ENCODE measurements at places on chromosomes 7 and 10. TPM values are rescaled to one million over a fixed set of nuclear protein-coding genes. Genes with fewer than 3 reads are reported as not detected.

The CALHM1 gene
- total RNA-seq: not detected

The GPR141 gene
- not detected for total RNA-seq

The GNAT3 gene
- total RNA-seq: not detected

The FGL2 gene
- total RNA-seq: 39.3 TPM

The GIMAP1 gene
- total RNA-seq: not detected

The SLC26A3 gene
- total RNA-seq: not detected

The HOXA7 gene
- not detected for total RNA-seq

The CRHR2 gene
- not detected for total RNA-seq

The CAV1 gene
- total RNA-seq: 598 TPM

The EBF3 gene
- 14.7 TPM for total RNA-seq

The KCNH2 gene
- total RNA-seq: not detected

The ZSCAN25 gene
- total RNA-seq: 8.1 TPM

The MACC1 gene
- total RNA-seq: 0.18 TPM

The HECW1 gene
- 3.6 TPM for total RNA-seq

The LIPK gene
- not detected for total RNA-seq

The ADCYAP1R1 gene
- not detected for total RNA-seq

The GJD4 gene
- not detected for total RNA-seq

The ZCWPW1 gene
- 2.4 TPM for total RNA-seq

The CCDC71L gene
- 40.6 TPM for total RNA-seq

The SPAG6 gene
- total RNA-seq: not detected

The BMPR1A gene
- 74.7 TPM for total RNA-seq

The AGBL3 gene
- 0.41 TPM for total RNA-seq

The IDI2 gene
- total RNA-seq: not detected

The GDF10 gene
- 11.1 TPM for total RNA-seq

The MSMB gene
- total RNA-seq: not detected

The NPSR1 gene
- total RNA-seq: not detected

The CASP7 gene
- total RNA-seq: 19.8 TPM

The ANK3 gene
- total RNA-seq: 658 TPM

The RINT1 gene
- 18.1 TPM for total RNA-seq

The PON1 gene
- total RNA-seq: not detected

The FGF8 gene
- total RNA-seq: not detected

The LRIT1 gene
- not detected for total RNA-seq

The JCAD gene
- 27.9 TPM for total RNA-seq

The WASHC2C gene
- total RNA-seq: 26.7 TPM

The HKDC1 gene
- total RNA-seq: 0.16 TPM

Measured in fibroblast of the aortic adventitia (primary cell).